Osteoblast (primary cell): ENCODE measurements at places on chromosomes 1 and 21. TPM values are rescaled to one million over a fixed set of nuclear protein-coding genes. Genes with fewer than 3 reads are reported as not detected.

CR1L gene
- total RNA-seq: not detected in 2 replicates

VPS26C gene
- total RNA-seq: 91.6 and 91.9 TPM in 2 replicates

FCGR3B gene
- total RNA-seq: not detected in 2 replicates

MXRA8 gene
- 689 and 735 TPM in 2 replicates for total RNA-seq

S100A2 gene
- 1.8 and 2.1 TPM in 2 replicates for total RNA-seq

CDKN2C gene
- 18.9 and 34.4 TPM in 2 replicates for total RNA-seq

FCRL3 gene
- not detected in 2 replicates for total RNA-seq

EVA1B gene
- total RNA-seq: 119 and 135 TPM in 2 replicates

KPRP gene
- not detected in 2 replicates for total RNA-seq

LRRC39 gene
- total RNA-seq: 0.36 and 1.2 TPM in 2 replicates

LAMC2 gene
- 3.3 and 3.5 TPM in 2 replicates for total RNA-seq

SMAP2 gene
- 14.1 and 20.3 TPM in 2 replicates for total RNA-seq

CA6 gene
- total RNA-seq: not detected in 2 replicates

ITPKB gene
- 6.2 and 7.1 TPM in 2 replicates for total RNA-seq

C4BPB gene
- not detected in 2 replicates for total RNA-seq

VCAM1 gene
- 382 and 511 TPM in 2 replicates for total RNA-seq

ZNF281 gene
- 37.7 and 45.6 TPM in 2 replicates for total RNA-seq

S100A16 gene
- 160 and 190 TPM in 2 replicates for total RNA-seq

TTLL7 gene
- total RNA-seq: 13.8 and 15.3 TPM in 2 replicates

TMEM54 gene
- total RNA-seq: 16.5 and 22.4 TPM in 2 replicates

SYTL1 gene
- under 0.01 TPM in 1 of 2 replicates, not detected in the other for total RNA-seq

AGMAT gene
- 2.2 and 2.7 TPM in 2 replicates for total RNA-seq

CFAP107 gene
- not detected in 2 replicates for total RNA-seq

TMEM125 gene
- not detected in 2 replicates for total RNA-seq

GNG12 gene
- 204 and 219 TPM in 2 replicates for total RNA-seq

DNASE2B gene
- total RNA-seq: not detected in 2 replicates

GALNT2 gene
- total RNA-seq: 81.9 and 83.2 TPM in 2 replicates

PEAR1 gene
- 17.0 and 21.2 TPM in 2 replicates for total RNA-seq

GNG4 gene
- under 0.01 and 0.29 TPM in 2 replicates for total RNA-seq

RCSD1 gene
- total RNA-seq: under 0.01 and 0.29 TPM in 2 replicates

ANGPTL1 gene
- 12.1 and 15.6 TPM in 2 replicates for total RNA-seq

A3GALT2 gene
- under 0.01 TPM in 1 of 2 replicates, not detected in the other for total RNA-seq

PITHD1 gene
- total RNA-seq: 29.8 and 31.1 TPM in 2 replicates

RNU1-1 gene
- under 0.01 TPM in 1 of 2 replicates, not detected in the other for total RNA-seq

CNTN2 gene
- under 0.01 TPM in 1 of 2 replicates, not detected in the other for total RNA-seq

IL19 gene
- not detected in 2 replicates for total RNA-seq

TPTE gene
- not detected in 2 replicates for total RNA-seq

ASCL5 gene
- not detected in 2 replicates for total RNA-seq

SPRR2A gene
- not detected in 2 replicates for total RNA-seq

OR1C1 gene
- total RNA-seq: not detected in 2 replicates

CCDC185 gene
- not detected in 2 replicates for total RNA-seq

FAM89A gene
- 10.9 and 15.3 TPM in 2 replicates for total RNA-seq

NIBAN1 gene
- 53.6 and 66.2 TPM in 2 replicates for total RNA-seq

RPS6KA1 gene
- total RNA-seq: 2.2 and 2.4 TPM in 2 replicates

GJA9 gene
- total RNA-seq: not detected in 2 replicates

SZRD1 gene
- 63.6 and 66.2 TPM in 2 replicates for total RNA-seq

CRB1 gene
- total RNA-seq: not detected in 2 replicates

PROX1 gene
- total RNA-seq: under 0.01 TPM in 2 replicates

NBPF6 gene
- total RNA-seq: 0.36 TPM in 1 of 2 replicates, not detected in the other

GBP6 gene
- total RNA-seq: not detected in 2 replicates

CLDN17 gene
- not detected in 2 replicates for total RNA-seq

SLC35F3 gene
- total RNA-seq: not detected in 2 replicates

CBR3 gene
- total RNA-seq: 17.4 and 22.7 TPM in 2 replicates

SAMSN1 gene
- total RNA-seq: under 0.01 TPM in 1 of 2 replicates, not detected in the other

RGL1 gene
- total RNA-seq: 24.6 and 25.3 TPM in 2 replicates
